ENCODE measurements at places on chromosomes 2 and 18.

- H3K36me3 ChIP-seq: no peaks in the 10 kb centered on the region
- no peak overlapping the region for H3K27ac ChIP-seq
- H3K27me3 ChIP-seq: no peaks in the 10 kb centered on the region
- DNase-seq: no peak
- H3K4me3 ChIP-seq: no peak overlapping the region
Observed at GRCh38 chr2:106129150-106129549, 65.0 kb downstream of the UXS1 start.

- no peaks in the 10 kb centered on the region for H3K4me1 ChIP-seq
- DNase-seq: no peak
Observed at GRCh38 chr2:75157435-75157834, 41.9 kb downstream of the TACR1 start.

- H3K4me1 ChIP-seq: no peaks in the 10 kb centered on the region
- no peak overlapping the region for H3K4me3 ChIP-seq
- DNase-seq: no peak
Observed at GRCh38 chr2:53021292-53021691, 746.3 kb upstream of the CHAC2 start.

DNA sequence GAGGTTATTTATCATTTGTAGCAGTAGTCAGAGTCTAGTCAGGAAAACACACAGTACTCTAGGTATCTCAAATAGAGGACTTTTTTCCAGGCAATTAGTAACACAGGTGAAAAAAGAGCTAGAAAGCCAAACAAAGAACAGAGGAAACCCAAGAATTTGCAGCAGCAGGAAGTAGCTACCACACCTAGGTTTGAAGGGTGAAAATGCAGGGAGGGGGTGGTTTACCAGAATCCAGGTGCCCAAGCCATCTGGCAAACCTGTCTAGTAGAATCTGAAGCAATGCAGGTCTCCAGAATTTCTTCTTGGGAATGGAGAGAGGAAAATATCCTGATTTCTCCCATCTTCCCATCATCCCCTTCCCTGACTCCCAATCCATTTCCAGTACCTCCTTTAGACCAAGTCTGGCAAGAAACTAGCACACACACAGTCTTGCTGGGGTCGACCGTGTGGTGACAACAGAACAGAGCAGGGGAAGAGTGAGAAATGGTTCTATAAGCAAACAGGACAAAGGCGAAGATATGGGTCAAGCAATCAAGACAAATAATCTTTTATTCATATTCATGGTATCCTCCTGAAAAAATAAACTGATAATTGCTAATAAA lies 231.9 kb upstream of the MMADHC start:
- DNase-seq: no peak
- no peak overlapping the region for H3K27ac ChIP-seq
- no peaks in the 10 kb centered on the region for H3K36me3 ChIP-seq
- H3K4me3 ChIP-seq: no peak overlapping the region
- no peaks in the 10 kb centered on the region for H3K27me3 ChIP-seq
- no peaks in the 10 kb centered on the region for H3K4me1 ChIP-seq
